GM19239 (cell line): ENCODE measurements at places on chromosomes 12 and 14.

DNA sequence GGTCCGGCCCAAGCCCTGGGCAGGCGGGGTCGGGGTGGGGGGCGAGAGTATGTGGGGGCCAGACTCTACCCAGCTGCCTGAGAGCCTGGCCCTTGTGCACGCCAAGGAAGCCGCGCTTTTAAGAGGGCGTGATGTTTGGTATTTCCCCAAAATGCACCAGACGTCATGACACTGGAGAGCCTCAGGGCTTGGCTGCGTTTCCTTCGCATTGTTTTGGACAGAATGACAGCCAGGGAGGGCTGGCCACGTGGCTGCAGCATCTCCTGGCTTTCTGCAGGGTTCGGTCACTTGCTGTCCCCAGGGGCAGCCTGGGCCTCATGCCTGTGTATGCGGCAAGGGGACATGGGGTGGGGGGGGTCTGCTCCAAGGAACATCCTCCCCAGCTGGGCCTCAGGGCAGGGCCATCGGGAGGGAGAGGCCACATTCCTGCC, 16.1 kb upstream of the NUDT14 start:
- no peak for DNase-seq

- no peak for DNase-seq
These were observed 69.3 kb upstream of the USP15 start for GRCh38 chr12:62190689-62191490.

DNA sequence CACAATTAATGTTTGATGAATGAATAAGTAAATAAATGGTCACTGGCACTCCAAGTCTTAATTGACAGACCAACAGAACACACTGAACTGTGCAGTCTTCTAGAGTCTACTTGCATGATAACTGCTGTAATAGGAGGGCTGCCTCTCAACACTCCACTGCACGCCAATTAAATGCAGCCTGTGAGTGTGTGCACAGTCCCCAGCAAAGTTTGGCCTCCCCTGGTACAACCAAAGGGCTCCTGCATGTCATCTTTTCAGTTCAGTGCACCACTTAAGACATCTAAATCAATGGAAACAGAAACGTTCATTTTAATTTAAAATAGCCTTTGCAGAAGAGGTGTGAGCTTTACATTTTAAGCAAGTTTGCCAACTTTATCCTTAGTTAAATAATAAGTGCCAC, 121.7 kb upstream of the USP15 start:
- no peak for DNase-seq

DNA sequence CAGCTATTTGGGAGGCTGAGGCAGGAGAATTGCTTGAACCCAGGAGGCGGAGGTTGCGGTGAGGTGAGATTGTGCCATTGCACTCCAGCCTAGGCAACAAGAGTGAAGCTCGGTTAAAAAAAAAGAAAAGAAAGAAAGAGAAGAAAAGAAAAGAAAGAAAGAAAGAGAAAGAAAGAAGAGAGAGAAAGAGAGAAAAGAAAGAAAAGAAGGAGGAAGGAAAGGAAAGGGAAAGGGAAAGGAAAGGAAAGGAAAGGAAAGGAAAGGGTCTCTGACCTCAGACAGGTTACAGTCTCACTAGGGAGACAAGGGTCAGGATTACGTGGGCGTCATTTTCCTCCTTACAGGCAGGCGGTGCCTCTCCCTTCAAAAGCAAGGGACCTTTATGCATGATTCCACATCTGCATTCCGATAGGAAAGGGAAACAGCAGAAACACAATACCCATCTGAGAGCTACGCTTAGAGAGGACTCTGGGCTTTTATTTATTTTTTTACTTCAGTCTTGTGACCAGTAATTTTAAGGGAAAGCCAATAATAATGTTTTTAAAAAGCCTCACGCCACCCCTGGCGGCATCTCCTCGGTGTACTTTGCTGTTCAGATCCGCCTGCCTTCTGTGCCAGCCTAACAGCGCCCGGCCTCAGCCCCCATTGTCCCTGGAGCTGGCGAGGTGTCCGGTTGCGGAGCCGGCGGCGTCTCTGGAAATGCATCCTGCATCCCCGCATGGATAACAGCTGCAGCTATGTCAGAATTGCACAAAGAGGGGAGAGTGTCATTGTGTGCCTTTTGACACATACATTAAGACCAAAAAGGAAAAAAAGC, 945 bp upstream of the HIP1R start:
- no peak for DNase-seq

GRCh38 chr12:21631367-21631766, 26.3 kb downstream of the LDHB start:
- no peak for DNase-seq

DNA sequence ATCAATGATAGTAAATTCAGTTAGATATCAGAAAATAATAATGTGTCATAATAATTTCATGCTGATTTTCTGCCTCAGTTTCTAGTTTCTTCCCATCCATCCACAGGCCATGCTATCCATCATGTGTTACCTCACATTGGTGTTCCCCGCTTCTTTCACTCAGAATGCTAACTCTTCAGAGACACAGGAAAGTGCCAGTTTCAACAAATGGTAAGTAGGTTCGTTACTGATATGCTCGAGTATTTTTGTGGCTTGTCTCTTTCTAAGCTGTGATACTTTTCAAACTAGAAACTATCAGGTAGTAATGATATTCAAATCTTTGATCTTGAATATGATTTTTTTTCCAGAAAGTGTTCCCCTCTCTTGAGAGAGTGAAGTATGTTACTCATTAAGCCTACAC, 1.5 kb downstream of the KLRB1 start:
- DNase-seq: no peak

GRCh38 chr12:12533238-12533829, 29.3 kb downstream of the DUSP16 start:
- no peak for DNase-seq

GRCh38 chr14:76810953-76811400, 1.7 kb downstream of the ANGEL1 start:
- DNase-seq: no peak

GRCh38 chr14:61968207-61968606, 206.0 kb downstream of the SNAPC1 start:
- no peak for DNase-seq

DNA sequence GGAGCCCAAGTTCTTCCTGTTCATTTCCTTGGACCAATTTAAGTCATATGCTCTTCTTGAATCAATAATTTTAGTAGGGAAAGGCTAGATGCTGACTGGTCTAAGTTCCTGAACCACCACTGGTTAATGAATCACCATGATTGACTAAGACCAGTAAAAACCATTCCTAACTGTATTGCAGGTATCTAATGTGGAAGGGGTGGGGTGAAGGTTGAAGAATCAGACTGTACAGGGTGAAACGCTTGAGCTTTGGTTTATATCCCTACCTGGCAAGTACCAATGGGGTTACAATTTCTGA, 100.1 kb downstream of the DYRK2 start:
- no peak for DNase-seq

GRCh38 chr14:28406196-28406595, 360.4 kb upstream of the FOXG1 start:
- DNase-seq: no peak

- DNase-seq: peak; percentile 65
These were observed at the start of gene STAT6 for GRCh38 chr12:57111031-57111734. Gene STAT6 (minus strand): TSS chr12:57111362. CDS start chr12:57108278, 3,084 bp downstream.

GRCh38 chr14:96221841-96222240, 17.2 kb downstream of the BDKRB2 start:
- no peak for DNase-seq

DNA sequence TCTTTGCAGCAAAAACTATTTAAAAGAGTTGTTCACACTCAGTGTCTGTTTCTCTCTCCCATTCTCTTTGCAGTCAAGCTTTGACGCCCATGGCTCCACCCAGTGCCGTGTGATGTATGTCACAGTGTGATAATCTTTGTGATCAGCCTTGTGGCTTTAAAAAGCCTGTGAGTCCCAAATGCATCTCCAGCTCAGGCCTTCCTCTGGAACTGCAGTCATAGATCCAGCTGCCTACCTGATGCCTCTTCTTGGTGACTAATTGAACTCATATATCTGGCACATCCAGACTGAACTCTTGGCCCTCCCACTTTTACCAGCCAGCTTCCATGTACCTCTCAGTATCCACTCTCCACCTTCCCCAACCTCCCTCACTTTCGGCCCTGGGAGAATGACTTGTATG, 182.8 kb upstream of the ARHGAP5 start:
- DNase-seq: no peak

DNA sequence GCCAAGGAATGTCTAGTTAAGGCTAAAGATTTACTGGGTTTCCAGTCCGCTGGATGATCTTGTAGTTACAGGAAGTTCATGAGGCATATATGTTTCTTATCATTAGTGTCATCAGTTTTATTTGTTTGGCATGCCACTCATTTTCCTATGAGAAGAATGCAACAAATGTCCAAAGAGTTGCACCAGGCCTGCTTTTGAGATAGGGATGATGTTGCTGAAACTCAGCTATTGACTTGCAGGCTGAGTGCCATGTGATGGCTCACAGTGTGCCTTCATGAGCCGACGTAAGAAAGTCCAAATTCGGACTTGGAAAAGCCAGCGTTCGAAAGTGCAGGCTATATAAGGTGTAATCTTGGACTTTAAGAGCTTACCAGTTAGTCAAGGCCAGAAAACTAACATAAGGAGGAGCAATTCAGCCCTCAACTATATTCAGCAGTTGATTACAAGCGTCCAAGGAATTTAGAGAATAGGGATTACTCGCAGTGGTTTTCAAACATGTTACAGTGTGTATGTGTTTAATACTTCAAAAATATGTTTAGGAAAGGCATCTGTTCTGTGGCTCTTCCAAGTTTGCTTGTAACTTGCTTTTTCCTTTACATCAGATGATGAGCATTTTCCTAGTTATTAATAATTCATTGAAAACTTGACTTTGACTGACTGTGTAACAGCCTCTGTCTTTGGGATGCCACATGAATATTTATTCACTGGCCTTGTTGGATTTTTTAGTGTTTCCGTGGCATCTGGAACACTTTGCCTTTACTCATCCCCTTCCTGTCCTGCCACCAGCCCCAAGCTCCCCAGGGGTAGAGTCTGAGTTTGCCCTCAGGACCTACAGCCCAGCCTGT, 101.3 kb downstream of the LGMN start:
- DNase-seq: no peak

DNA sequence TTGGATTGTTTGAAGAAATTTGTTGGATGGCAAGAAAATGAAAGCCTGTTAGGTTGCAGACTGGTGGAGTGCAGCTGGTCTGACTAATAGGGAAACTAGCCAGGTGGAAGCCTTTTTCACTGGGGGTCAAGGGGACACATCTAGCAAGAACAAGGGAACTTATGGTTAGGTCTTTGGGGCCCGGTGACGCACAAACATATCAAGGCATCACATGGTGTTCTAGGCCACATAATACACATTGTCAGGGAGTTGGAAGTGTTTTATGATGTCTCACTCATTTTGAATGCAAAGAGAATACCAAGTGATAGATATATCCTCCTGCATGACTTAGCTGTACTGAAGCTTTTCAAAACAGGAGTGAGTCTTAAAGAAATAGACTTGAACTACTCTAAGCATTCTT, 351.2 kb downstream of the KCNH5 start:
- DNase-seq: no peak

- DNase-seq: no peak
These were observed 22.2 kb downstream of the ST8SIA1 start for GRCh38 chr12:22312336-22312735.

- DNase-seq: no peak
These were observed 6.4 kb downstream of the ETV6 start for GRCh38 chr12:11655842-11656241.

- DNase-seq: no peak
These were observed 4.4 kb upstream of the CEBPE start for GRCh38 chr14:23123419-23123818.

GRCh38 chr12:45050751-45051571, at the start of gene DBX2:
Gene DBX2 (minus strand): TSS chr12:45051099. CDS start chr12:45050927, 172 bp downstream.
- no peak for DNase-seq

DNA sequence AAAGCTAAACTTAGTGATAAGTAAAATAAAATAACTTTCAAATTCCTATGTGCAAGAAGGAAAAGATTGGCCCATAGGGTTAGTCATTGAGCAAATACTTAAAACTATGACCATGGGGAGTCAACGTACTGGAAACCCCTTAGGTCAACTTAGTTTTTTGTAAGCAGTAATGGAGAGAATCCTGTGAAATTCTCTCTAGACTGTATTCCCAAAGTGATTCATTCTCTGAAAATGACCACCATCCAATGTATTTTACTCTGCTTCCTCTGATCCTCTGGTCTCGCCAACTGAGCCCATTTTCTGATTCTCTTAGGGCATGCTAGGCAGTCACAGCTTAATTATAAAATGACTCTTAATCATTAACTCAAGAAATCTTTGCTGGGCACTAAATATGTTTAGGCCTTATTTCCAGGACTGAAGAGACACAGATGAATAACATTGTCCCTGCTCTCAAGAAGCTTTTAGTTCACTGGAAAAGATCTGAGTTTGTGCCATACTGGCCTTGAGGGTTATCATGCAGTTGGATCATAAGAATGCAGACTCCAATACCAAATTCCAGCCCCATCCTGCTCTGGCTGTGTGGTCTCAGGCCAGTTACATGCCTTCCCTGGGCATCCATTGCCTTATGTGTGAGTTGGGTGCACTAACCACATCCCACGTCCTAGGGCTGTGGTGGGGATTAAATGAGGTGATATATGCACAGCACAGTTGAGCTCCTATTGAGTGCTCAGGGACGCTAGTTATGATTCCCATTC, 732.4 kb downstream of the AACS start:
- DNase-seq: no peak

DNA sequence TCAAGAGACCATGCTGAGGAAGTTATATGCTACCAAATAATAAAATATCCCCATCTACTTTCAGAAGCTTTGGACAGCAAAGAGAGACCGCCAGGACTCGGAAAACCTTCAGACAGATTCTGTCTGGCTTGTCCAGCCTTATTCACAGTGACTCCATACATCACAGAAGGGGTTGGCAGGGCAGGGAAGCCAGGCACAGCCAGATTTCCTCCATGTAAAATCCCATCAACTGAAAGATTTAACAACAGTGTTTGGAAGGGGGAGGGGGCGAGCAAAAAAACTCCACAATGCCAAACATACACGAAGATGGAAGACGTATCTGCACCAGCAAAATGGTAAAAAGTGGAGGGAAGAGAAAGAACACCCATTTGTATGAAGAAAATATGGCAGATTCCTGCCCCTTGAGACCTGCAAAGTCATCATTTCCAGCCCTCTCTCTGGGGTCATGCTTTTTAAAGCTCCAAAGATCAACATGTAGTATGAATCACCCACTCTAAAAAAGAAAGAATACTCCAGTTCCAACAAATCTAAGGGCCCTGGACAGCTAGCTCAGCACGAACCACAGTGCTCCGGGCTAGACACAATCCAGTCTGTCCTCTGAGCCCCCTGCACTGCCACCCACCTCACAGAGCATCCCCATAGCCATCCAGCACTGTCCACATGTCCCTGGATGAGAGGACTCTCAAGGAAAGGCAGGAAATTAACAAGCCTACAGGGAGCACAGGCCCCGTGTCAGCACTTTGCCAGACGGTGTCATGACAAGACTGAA, 116.4 kb downstream of the DICER1 start:
- DNase-seq: no peak

GRCh38 chr12:113456199-113456598, 15.5 kb downstream of the LHX5 start:
- DNase-seq: no peak

GRCh38 chr14:100524933-100525243, 62.3 kb downstream of the BEGAIN start:
- DNase-seq: no peak

DNA sequence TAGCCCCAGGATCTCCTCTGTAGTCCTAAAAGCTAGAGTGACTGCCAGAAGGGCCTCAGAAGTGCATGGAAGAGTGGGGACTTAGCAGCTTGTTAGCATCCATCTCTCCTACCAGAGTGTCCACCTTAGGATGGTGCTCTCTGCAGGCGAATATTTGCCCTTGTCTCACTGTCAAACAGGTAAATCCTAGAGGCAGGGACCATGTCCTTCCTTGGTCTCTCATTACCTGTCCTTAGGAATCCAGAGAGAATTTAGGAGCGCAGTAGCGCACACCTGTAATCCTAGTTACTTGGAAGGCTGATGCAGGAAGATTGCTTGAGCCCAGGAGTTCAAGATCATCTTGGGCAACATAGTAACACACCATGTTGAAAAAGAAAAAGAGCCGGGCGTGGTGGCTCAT, 21.4 kb downstream of the AGAP2 start:
- no peak for DNase-seq
